ENCODE measurements at places on chromosomes 5 and 9.

DNA sequence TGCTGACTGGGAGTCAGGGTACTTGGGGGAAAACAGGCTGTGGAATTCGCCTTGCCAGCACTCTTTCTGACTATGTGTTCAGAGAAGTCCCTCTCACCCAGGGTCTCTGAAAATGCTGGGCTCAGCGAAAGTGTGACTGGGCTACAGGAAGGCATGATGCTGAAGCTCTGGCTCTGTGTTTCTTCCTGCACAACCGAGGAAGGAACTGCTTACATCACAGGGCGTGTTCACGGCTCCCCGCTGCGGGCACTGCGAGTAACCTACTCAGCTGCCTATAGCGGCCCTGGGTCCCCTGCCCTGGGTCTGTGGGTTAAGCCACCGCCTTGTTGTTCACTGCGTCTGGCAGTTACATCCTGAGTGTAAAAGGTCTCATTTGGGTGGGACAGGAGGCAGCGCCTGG, 222.4 kb upstream of the IRX4 start:
- no peak for DNase-seq

- no peak for DNase-seq
These were observed 1.3 kb downstream of the MIGA2 start for GRCh38 chr9:129037767-129038098.

GRCh38 chr5:144329681-144330080, 159.0 kb downstream of the KCTD16 start:
- DNase-seq = no peak

DNA sequence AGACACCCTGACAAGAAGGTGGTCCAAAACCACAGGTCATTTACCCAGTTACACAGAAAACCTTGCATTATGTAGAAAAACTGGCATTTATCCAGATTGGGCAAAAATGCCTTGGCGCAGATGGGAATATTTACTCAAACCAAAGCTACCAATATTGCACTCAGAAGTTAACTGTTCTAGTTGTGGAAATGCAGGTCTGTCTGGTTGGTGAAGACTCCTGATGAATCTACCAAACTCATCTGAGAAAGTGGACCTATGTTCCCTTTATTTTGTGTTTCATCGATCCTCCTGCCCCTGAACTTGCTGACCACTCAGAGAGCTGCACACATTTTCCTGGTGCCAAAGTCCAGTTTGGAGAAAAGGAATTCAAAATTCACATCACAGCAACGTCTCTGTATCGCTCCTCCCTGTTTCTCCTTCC, 85.2 kb upstream of the ALDH1A1 start:
- DNase-seq = no peak

DNA sequence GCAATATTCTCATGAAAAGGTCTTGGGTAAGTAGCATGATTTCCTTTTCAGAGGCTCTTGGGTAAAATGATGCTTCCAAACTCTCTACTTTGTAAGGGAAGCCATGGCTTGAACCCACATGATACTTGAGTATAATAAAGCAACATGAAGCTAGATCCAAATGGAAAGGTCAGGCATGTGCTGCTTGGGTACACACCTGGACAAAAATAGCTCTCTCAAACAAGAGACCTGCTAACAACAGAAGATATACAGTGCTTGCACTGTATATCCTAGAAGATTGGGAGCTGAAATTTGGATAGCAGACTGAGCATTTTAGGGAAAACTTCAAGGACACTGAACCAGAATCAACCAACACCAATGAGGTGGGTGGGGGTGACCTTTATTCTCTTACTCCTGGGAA, 40.2 kb downstream of the NMUR2 start:
- no peak for DNase-seq

GRCh38 chr5:14640765-14641164, 23.8 kb upstream of the OTULIN start:
- DNase-seq = no peak

All from Caco-2 (cell line).